ENCODE measurements at places on chromosomes 6 and 20.

DNA sequence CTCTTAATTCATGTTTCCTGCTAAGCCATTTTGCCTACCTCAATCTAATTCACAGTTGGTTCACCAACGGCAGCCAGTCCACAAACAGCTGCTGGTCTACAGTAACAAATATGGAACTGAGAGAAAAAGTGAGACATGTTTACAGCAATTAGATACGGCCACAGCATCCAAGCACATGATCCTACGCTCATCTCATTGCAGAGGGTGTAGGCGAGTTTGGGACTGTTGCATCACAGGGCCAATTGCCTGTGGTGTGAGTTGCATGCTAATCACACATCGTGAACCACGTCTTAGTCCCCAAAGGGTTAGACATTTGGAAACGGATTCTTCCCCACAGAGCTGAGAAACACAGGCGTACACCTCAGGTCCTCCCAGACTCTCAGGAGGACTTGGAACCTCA lies 166.9 kb downstream of the EYA2 start:
- DNase-seq = no peak

GRCh38 chr6:164731539-164731938 lies 577.9 kb downstream of the C6orf118 start:
- no peak for DNase-seq

DNA sequence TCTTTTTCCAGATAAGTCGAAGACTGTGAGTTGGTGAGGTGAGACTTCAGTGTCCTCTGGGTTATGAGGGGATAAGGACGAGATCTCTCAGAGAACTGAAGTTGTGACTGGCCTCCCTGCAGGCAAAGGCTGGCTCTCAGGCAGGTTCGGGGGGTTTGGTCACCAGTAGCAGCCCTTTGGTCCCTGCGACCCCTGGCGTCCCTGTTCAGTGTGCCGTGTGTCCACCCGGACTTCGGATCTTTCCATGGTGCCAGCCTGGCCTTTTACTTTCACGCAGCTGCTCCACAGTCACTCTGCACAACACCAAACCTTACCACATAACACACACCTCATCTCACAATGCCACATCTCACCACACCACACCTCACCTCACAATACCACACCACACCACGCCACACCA lies 131.9 kb downstream of the ERMARD start:
- DNase-seq = no peak

DNA sequence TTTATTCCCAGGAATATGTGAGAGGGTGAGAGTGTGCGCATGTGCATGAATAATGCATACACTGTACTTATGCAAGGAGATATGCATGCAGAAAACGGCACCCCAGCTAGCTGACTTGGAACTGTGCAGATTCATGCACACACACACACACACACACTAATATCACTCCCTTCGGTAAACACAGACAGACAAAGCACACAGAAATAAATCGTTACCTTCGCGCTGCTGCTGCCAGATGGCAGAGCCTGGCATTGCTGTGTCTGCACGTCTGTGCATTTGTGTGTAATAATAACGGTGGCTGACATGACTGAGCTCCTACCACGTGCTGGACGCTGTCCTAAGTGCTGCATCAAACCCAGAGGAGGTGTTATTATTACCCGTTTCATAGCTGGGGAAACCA lies 36.8 kb downstream of the PREX1 start:
- no peak for DNase-seq

DNA sequence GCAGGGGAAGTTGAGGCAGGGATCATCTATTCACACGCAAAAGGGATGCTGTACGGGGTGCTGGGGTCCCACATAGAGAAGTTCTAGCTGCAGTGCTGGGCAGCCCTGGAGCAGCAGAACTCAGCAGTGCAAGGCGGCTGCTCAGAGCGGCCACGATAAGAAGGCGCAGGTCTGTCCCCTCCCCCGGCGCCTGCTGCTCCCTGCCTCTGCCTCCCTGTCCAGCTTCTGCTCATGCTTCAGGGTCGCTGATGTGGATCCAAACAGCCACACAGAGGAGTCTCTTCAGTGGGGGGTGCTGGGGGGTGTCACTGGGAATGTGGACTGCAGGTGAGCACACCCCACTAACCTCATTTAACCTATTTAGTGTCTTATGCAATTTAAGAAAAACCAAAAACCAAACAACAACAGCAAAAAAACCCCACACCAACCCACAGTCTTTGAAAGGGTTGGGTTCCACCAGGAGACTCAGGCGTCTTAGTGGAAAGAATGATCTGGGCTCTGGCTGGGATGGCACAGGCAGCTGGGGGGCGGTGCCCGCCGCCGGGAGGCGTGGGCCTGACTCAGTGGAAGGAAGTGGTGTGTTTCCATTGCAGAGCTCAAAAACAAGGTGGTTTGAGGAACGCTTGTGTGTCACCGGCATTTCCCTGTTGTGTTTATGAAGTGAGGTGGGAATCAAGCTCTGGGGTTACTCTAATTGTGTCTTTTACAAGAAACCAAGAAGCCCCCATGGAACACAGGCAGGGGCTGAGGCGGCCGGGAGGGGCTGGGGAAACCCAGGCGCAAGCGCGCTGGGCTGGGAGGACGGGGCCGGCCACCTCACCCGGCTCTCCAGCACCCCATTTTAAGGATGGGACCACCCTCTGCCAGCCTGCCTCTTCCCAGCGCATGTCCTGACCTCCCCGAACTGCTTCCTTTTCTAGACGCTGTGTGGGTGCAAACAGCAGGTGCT lies 55.1 kb downstream of the IRF4 start:
- no peak for DNase-seq

DNA sequence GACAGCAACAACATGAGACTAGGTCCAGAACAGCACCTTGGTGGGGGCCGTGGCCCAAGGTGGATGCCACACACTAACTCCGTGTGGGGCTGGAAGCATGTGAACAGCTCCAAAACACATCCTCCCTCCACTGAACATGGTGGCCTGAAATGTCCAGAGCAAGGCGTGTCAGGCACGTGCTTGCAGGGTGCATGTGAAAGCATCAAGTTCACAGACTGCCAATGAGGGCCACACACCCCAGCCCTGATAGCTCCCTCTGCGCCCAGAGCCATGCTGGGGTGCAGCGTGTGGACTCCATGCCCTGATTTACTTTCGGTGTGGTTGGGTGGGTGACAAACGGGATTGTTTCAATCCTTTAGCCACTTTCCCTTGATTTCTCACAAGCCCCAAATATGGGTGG lies 20.1 kb upstream of the RPP40 start:
- DNase-seq = no peak

- DNase-seq = no peak
Measured at GRCh38 chr20:3740615-3741301, 8.3 kb downstream of the HSPA12B start.
